NCI-H187 (cell line): ENCODE measurements at places on chromosomes 3 and 15.

GRCh38 chr15:89155656-89156055, 65.7 kb downstream of the RLBP1 start:
- no peak for DNase-seq

- DNase-seq, result no peak
Observed at GRCh38 chr3:16378415-16378814, 113.4 kb downstream of the OXNAD1 start.

DNA sequence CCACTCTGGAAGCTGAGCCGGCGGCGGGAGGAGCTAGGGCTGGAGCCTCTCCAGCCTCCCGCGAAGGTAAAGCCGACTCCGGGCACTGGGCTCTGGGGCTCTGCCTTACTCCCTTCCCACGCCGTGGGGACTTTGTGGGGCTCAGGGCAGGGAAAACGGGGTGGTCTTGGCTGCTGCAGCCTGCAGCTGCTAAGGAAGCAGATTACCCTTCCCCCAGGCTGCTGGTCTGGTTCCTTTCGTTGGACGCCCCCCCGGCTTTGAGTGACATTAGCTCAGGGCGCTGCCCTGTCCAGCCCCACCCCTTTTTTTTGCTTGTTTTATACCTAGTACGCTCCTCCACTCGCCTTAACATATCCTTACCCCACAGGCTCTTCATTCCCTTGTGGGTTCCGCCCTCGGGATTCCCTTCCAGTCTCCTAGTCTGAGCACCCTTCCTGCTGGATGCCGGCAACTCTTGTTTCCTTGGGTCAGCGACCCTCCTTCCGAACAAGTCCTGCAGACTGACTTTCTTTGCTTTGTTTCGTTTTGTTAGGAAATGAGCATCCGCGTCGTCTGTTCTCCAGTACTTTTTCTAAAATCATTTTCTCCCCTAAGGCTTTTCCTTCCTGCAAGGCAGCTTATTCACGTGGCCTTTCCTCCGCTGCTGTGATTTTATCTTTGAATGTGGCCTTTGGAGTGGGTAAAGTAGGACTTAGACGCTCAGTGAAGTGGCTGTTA, 551 bp downstream of the DNAJC13 start:
- DNase-seq, result no peak

DNA sequence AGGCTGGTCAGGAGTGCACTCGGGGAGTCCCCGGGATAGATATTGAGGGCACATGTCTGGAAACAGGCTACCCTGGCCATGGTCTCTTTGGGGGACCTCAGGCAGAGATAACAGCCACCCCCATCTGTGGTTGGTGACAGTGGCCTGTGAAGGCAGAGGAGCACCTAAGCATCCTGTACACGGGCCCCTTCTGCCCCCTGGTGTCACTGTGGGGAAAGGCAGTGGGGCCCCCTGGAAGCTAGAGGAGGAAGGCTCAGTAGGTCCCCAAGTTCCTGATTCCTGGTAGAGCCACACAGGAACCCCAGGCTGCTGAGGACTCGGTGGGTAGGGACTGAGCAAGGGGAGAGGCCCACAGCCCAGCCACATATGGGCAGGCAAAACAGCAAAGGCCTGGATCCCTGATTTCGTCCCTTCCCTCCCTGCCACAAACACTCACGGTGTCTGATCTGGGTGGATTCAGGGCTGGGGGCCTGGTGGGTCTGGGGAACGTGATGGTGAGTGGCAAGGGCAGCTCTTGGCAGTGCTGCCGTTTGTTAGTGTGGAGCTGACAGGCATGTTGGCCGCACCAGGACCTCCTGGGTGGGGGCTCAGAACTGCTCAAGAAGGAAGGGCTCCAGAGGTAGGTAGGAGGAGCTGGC, 14.1 kb upstream of the CXCR6 start:
- peak; percentile 1 for DNase-seq

DNA sequence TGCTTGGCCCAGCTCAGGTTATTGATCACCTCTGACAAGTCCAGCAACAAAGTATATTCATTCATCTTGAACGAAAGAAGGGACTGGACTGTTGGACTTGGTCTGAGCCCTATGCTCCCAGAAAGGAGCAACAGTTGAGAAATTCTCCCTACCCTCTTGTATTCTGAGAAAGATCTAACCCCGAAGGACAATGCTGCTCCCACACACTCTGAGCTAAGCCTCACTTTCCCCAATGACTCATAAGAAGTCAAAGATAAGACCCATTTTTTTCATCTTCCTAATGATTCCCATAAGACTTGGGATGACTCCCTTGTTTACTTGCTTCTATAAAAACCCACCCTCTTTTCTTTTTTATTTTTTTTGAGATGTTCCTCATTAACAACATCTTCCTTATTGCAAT, 549.4 kb upstream of the MDFIC2 start:
- no peak for DNase-seq

- DNase-seq, result no peak
Observed at GRCh38 chr15:42796955-42797782, 60.2 kb upstream of the CDAN1 start.

GRCh38 chr3:21729331-21729730, 21.7 kb downstream of the ZNF385D start:
- DNase-seq, result no peak

DNA sequence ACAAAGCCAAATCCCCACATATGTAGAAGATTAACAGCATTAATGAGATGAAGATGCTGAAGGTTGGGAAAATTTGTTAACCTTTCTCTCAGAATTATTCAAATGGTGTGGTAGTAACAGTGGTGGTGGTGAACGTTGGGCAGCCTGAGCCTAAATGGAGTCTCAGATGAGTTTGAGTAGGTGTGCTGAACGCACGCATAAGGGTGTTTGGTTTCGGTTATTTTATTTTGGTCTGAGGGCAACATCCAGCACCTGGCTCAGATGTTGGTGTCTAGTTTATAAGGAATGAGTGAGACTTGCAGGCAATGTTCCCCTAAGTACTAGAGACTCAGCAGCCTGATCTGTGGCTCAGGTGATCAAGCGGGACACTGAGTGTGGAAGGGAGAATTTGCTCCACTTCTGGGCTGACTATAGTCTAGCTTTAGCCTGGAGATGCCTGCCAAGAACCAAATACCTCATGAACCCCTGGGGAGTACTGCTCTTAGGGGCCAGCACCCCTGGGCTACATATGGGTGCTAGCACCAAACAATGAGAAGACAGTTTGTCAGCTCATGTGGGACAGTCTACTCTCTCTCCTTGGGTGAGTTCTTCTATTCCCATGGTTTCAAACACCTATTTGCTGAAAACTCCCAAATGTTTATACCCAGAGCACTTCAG, 39.5 kb upstream of the ATP2C1 start:
- no peak for DNase-seq

GRCh38 chr3:146262371-146263110, 11.6 kb upstream of the PLSCR4 start:
- DNase-seq, result no peak

- DNase-seq, result no peak
Observed at GRCh38 chr3:32340039-32340438, 51.6 kb upstream of the CMTM7 start.

GRCh38 chr15:80674245-80674614, 20.9 kb upstream of the ABHD17C start:
- no peak for DNase-seq

DNA sequence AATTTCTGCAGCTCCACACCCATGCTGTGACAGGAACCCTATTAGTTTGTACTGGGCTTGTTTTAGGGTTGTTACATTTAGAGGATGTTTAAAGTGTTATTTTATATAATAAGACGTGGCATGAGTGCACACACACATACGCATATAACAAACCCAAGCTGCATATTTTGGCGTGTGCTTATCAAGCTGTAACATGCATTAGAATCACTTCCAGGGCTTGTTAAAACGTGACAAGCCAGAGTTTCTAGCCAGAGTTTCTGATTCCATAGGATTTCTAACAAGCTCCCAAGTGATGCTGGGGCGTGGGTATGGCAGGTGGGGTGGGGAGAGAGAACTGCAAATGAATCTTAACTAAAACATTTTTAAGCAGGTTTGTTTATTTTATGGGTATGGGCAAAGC, 17.4 kb downstream of the ONECUT1 start:
- no peak for DNase-seq
